ENCODE measurements at places on chromosomes 5 and 9.

GRCh38 chr9:88537761-88538091, 2.7 kb downstream of the NXNL2 start:
- DNase-seq: peak; percentile 70

DNA sequence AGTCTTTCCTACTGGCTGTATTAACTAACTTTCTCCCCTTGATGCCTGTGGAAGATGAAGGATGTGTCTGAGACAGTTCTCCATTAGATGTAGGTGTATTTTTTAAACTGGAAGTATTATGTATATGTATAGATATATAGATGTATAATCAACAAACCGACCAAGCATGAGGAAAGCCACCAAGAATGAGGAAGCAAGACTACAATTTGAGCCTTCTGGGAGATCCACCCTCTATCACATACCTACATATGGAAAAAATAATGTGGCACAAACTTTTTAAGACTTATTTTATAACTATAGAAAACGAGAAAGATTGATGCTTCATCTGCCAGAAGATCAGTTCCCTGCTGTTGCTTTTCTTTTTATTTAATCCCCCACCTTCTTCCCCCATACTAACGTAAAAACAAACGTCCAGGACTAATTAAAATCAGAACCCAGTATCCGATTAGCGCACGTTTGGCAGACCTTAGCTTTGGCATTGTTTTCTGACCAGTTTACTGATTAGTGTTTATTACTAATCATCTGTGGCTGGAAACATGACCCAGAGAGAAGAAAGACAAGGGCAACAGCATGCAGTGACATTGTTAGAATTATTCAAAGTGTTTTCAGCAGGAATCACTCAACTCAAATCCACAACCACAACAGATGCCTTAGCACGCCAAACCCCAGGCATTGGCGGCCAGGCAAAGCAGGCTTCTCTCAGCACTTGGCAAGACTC, 490.2 kb downstream of the EBF1 start:
- no peak for DNase-seq

DNA sequence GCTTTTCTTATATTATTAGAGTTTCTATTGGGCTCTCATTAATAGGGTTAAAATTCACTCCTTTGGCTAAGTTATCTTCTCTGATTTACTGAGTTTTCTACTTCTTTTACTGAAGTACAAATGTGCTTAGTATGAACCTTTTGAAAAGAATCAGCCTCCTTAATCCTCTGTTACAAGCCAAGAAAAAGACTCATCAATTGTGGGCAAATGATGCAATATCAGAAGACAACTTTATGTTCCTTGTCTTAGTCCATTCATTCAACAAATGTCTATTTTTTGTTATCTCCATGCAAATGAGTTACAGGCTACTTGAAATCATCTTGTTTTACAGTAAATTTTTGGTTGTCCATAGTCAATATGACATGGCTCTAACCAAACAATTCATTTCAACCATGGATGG, 40.3 kb downstream of the SNCAIP start:
- DNase-seq: no peak

- DNase-seq: no peak
Measured at GRCh38 chr9:79946712-79947111, 374.9 kb downstream of the TLE4 start.

- DNase-seq: no peak
Measured at GRCh38 chr5:140554454-140554853, 2.8 kb downstream of the SRA1 start.

- no peak for DNase-seq
Measured at GRCh38 chr9:13513716-13514444, 234.4 kb upstream of the MPDZ start.

DNA sequence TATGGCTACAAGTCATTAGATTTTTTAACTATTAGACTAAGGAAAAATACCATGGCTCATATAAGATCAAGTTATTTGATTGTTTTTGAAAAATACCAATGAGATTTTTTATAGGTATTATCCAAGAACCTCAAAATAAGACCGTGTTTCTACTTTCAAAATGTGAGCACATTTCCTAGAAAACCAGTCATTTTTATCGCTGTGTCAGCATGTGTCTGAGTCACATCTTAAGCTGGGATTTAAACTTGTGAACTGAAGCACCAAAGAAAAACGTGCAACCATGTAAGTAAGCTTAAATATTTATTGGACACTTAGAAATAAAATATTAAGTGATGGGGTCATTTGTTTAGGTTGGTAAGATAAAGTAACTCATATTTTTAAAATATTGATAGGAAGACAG, 1676.0 kb upstream of the NUDT12 start:
- no peak for DNase-seq

DNA sequence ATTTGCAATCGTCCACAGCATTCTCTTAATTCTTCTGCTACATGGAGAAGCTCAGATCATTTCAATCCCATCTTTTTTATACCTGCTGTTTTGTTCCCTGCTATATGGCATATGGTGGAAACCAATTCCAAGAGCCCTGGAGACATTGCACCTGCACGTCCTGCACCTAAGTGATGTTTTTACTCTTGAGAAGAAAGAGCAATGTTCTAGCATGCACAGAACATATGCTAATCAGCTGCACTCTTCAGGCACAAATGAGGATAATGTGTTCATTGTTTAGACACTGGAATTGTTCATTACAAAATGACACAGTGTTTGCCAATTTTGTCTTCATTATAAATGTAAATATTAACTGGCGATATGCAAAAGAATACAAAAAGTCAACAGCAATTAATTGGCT, 935.8 kb downstream of the TLE4 start:
- no peak for DNase-seq

- no peak for DNase-seq
Measured at GRCh38 chr5:109920736-109921135, 231.0 kb downstream of the MAN2A1 start.
